ENCODE measurements at places on chromosomes 1 and 21.

DNA sequence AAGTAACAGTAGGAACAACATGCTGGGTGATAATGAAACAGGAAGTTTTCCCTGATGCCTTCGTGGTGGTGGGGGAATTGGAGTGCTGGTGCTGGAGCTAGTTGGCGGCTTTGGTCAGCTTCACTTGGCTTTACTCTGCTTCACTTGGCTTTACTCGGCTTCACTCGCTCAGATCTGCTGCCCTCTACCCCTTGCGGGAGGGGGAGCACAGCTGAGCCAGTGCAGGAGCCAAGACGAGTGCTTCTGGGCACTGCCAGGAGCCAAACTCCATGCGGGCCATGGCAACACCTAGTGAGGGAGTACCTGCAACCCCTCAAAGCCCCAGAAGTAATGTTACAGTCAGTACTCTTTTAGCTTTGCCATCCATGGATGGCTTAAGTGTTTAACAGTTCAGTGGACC is 10.6 kb upstream of the PRKACB start:
- DNase-seq: no peak

- no peak for DNase-seq
Observed at GRCh38 chr1:40204856-40205255, 42.9 kb upstream of the TMCO2 start.

DNA sequence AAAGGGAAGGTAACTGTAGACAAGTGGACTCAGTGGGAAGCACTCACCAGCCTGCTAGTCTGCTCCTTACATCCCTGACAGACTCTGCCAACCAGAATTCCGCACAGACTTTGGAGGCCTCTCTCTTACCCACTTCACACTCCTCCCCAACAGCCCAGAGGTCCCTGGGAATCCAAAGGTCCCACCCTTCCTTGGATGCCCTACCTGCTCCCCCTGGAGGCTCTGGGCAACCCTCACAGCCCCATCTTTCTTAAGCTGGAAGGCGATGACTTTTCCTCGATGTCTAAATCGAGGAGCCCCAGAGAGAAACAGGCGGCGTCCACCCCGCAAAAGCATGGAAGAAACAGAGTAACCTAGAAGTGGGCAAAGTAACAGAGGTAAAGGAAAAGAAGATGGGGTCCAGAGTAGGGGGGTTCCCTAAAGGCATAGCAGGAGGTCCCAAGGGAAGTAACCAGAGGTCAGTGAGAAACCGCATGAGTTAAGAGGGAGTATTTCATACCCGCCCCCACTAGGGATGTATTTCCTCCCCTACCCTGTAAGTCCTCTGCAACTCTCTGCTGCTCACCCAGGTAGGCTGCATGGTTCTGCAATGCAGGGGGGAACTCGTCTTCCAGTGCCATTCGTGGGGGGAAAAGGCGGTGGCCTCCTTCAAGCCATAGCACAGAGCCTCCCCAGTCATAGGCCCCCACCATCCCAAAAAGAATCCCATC is 8.4 kb downstream of the ITGA10 start:
- DNase-seq: no peak

DNA sequence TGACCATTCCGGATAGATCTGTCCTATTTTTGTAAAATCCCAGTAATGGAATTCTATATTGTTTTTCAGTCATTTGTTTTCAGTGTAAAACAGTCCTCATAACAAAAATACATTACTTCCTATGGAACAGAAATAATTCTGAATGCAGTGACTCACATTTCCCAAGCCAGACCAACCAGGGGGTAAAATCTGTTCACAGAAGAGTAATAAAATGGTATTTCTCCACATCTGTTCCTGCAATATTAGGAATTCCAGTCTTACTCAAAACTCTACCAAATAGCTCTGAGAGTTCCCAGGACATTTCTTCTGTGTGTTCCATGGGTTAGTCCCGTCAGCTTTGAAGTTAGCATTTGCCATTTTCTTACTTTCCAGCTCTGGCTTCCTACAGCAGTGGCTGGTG is 2.6 kb upstream of the DDR2 start:
- no peak for DNase-seq
